ENCODE measurements at places on chromosomes 7 and 10. TPM values are rescaled to one million over a fixed set of nuclear protein-coding genes. Genes with fewer than 3 reads are reported as not detected.

The TBC1D12 gene
- total RNA-seq: 20.4 TPM

The OR2A42 gene
- total RNA-seq: not detected

The CDHR1 gene
- 0.42 TPM for total RNA-seq

The TMEM273 gene
- total RNA-seq: 20.0 TPM

The NME8 gene
- 2.0 TPM for total RNA-seq

The CTAGE4 gene
- total RNA-seq: not detected

The TYW1B gene
- total RNA-seq: 2.5 TPM

The TMEM229A gene
- not detected for total RNA-seq

The PNPLA8 gene
- total RNA-seq: 32.8 TPM

The STARD3NL gene
- 37.6 TPM for total RNA-seq

The TRPV5 gene
- not detected for total RNA-seq

The SORBS1 gene
- 591 TPM for total RNA-seq

The LDB3 gene
- 67.9 TPM for total RNA-seq

The CHAT gene
- not detected for total RNA-seq

The TFR2 gene
- 0.45 TPM for total RNA-seq

The MMD2 gene
- total RNA-seq: not detected

The CFTR gene
- 0.29 TPM for total RNA-seq

The COL13A1 gene
- total RNA-seq: 9.3 TPM

The MLXIPL gene
- 2.0 TPM for total RNA-seq

The RAB19 gene
- total RNA-seq: not detected

The CUZD1 gene
- 1.1 TPM for total RNA-seq

The FOXP2 gene
- 18.1 TPM for total RNA-seq

The SLC26A4 gene
- total RNA-seq: 2.3 TPM

The SPDYE11 gene
- not detected for total RNA-seq

The ICA1 gene
- 15.9 TPM for total RNA-seq

The C10orf71 gene
- total RNA-seq: 0.13 TPM

The PAX4 gene
- total RNA-seq: not detected

The MYO1G gene
- total RNA-seq: 21.3 TPM

The GPRIN2 gene
- total RNA-seq: 0.36 TPM

The GIMAP7 gene
- 28.6 TPM for total RNA-seq

The RBP3 gene
- total RNA-seq: not detected

The OR13A1 gene
- total RNA-seq: not detected

The ABCF2 gene
- 25.8 TPM for total RNA-seq

The HTR5A gene
- total RNA-seq: not detected

The SPDYE8 gene
- total RNA-seq: not detected

The IFRD1 gene
- total RNA-seq: 67.0 TPM

The OPN1SW gene
- not detected for total RNA-seq

The POM121L12 gene
- total RNA-seq: not detected

The CPN1 gene
- total RNA-seq: not detected

The PGAM1 gene
- total RNA-seq: 145 TPM

The SH2B2 gene
- total RNA-seq: 15.6 TPM

The RARRES2 gene
- 121 TPM for total RNA-seq

The RADIL gene
- 4.0 TPM for total RNA-seq

The GPR26 gene
- total RNA-seq: not detected

The NUPR2 gene
- total RNA-seq: 1.1 TPM

Data from aorta (tissue), 5 donors.